ENCODE measurements at places on chromosomes 2 and 18. TPM values are rescaled to one million over a fixed set of nuclear protein-coding genes. Genes with fewer than 3 reads are reported as not detected.

DNA sequence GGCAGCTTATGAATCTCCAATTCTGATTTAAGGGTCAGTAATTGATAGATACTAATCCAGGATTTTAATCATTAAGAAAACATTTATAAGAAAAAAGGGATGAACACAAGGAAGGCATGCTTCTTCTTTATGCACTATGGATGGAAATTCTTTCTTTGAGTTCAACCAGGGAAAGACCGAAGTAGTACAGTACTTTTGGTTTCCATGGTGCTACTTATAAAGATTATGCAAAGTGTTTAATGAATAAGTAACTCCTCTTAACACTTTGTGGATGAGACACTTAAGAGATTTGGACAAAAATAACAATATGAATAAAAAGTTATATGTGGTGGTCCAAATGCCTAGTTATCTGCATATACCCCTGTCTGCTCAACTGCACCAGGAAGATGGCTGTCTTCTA is 666.5 kb upstream of the FANCL start:
- no peaks in the 10 kb centered on the region for H3K4me1 ChIP-seq
- H3K36me3 ChIP-seq = no peaks in the 10 kb centered on the region
- no peak overlapping the region for H3K27ac ChIP-seq
- no peak for DNase-seq
- no peak overlapping the region for H3K4me3 ChIP-seq

GRCh38 chr2:22998359-22998758 is 386.6 kb upstream of the KLHL29 start:
- H3K4me3 ChIP-seq = no peak overlapping the region
- no peak for DNase-seq
- H3K27me3 ChIP-seq = no peaks in the 10 kb centered on the region
- no peaks in the 10 kb centered on the region for H3K4me1 ChIP-seq
- no peaks in the 10 kb centered on the region for H3K36me3 ChIP-seq
- no peak overlapping the region for H3K27ac ChIP-seq

Gene RAD51AP2
- polyA plus RNA-seq = 0.50 TPM

GRCh38 chr18:62655520-62656219 is 59.7 kb upstream of the PHLPP1 start:
- DNase-seq = no peak
- no peak overlapping the region for H3K27ac ChIP-seq
- no peaks in the 10 kb centered on the region for H3K36me3 ChIP-seq
- H3K4me3 ChIP-seq = no peak overlapping the region

Gene SULT6B1
- polyA plus RNA-seq = not detected

GRCh38 chr2:10536569-10537133 is 88.5 kb upstream of the ODC1 start:
- no peaks in the 10 kb centered on the region for H3K4me1 ChIP-seq
- no peaks in the 10 kb centered on the region for H3K36me3 ChIP-seq
- no peak overlapping the region for H3K27ac ChIP-seq
- DNase-seq = no peak
- H3K4me3 ChIP-seq = no peak overlapping the region

Gene SLC40A1
- polyA plus RNA-seq = 188 TPM

DNA sequence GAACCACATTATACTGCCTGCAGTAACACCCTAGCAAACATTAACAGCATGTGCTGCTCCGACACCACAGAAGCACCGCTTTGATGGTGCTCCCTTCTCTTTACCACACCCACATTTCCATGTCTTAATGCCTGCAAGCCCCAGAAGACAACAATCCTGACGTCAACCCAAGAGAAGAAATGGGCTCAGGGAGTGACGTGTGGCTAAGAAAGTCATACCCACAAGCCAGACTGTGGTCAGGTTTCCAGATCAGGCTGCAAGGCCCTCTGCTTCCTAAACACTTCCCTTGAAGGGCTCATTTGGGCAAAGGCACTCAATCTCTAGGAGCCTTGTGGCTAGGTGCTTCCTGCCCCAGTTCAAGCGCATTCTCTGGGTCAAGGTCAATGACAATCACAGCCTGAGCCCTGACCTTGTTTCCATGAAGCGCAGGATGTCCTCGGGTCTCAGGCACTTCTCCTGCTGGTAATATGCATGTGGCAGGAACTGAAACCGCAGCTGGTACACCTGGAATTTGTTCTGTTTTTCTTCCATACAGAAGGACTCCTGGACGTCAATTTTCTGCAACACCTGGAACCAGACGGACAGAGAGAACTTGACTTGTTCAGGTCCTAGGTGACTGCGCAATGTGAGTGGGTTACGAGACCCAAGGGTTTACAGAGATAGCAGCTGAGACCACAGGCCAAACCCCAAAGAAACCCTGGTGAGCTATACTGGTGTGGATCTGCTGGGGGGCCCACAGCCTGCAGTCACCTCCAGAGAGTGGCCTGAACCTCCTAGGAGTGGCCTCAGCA is 67.2 kb downstream of the POLR1A start:
- no peaks in the 10 kb centered on the region for H3K27me3 ChIP-seq
- H3K4me3 ChIP-seq = no peak overlapping the region
- peaks cover 54% of the 10 kb centered on the region for H3K36me3 ChIP-seq
- H3K27ac ChIP-seq = peak overlapping the region; percentile 90

DNA sequence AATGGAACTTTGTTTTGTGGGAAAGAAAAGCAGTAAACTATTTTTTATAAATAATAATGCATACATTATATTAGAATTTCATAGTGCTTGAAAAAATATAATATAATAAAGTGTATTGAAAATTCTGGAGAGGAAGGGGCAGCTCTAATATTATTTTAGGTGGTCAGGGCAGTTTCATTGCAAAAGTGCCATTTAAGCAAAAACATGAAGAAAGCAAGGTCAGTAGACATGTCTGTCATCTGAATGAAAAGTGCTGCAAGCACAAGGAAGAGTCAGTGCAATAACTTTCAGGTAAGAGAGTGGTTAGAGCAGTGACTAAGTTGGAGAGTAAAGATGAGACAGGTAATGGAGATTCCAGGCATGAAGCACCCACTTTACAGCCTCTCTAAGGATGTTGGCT is 435.6 kb upstream of the REG3G start:
- no peak overlapping the region for H3K27ac ChIP-seq
- H3K36me3 ChIP-seq = no peaks in the 10 kb centered on the region
- H3K4me3 ChIP-seq = no peak overlapping the region
- no peak for DNase-seq
- H3K27me3 ChIP-seq = no peaks in the 10 kb centered on the region

- DNase-seq = no peak
- no peaks in the 10 kb centered on the region for H3K36me3 ChIP-seq
- no peaks in the 10 kb centered on the region for H3K4me1 ChIP-seq
- no peak overlapping the region for H3K4me3 ChIP-seq
- H3K27me3 ChIP-seq = no peaks in the 10 kb centered on the region
Measured at GRCh38 chr2:21372654-21373053, 248.9 kb downstream of the TDRD15 start.

- H3K4me3 ChIP-seq = no peak overlapping the region
- peak; percentile 33 for DNase-seq
- H3K36me3 ChIP-seq = no peaks in the 10 kb centered on the region
Measured at GRCh38 chr2:177143444-177143843, 69.2 kb upstream of the HNRNPA3 start.

Gene HOXD12
- not detected for polyA plus RNA-seq

DNA sequence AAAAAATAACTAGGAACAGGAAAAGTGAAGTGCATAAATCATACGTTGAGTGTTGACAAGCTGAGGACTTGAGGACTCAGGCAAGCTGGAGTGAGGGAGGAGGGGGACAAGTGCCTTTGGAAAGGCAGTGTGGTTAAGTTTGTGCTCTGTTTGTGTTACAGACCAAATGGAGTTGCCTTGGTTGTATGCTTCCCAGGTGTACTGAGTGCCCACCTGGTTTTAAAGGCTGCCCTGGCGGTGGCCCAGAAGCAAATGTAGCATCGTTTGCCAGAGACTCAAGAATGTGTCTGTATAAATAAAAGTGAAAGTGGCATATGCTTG is 240.9 kb downstream of the PRKCE start:
- no peak overlapping the region for H3K4me3 ChIP-seq
- no peaks in the 10 kb centered on the region for H3K27me3 ChIP-seq
- DNase-seq = peak; percentile 68
- peaks cover 98% of the 10 kb centered on the region for H3K4me1 ChIP-seq

- no peaks in the 10 kb centered on the region for H3K27me3 ChIP-seq
- H3K27ac ChIP-seq = no peak overlapping the region
- H3K4me1 ChIP-seq = no peaks in the 10 kb centered on the region
- H3K36me3 ChIP-seq = no peaks in the 10 kb centered on the region
Measured at GRCh38 chr2:179383975-179384374, 119.3 kb upstream of the SESTD1 start.

Gene TDRD15
- not detected for polyA plus RNA-seq

DNA sequence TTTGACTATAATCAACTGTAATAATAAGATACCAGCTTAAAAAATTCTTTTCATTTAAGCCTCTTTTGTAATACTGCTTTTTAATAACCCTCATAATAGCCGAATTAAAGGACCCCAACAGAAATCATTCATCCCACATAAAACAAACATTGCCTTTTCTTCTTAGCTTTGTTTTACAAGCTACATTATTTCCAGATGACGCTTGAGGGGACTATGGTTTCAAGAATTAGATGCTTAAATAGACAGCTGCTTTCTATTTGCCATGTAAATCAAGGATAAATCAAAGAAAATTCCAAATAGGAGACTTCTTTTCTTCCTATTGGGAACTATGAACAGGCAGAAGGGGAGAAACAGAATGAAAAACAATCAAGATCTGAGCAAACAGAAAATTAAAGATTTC is 200.7 kb upstream of the SMAD7 start:
- H3K4me1 ChIP-seq = no peaks in the 10 kb centered on the region
- H3K4me3 ChIP-seq = no peak overlapping the region
- no peaks in the 10 kb centered on the region for H3K36me3 ChIP-seq
- DNase-seq = no peak

GRCh38 chr2:160647967-160648685 is 154.5 kb upstream of the RBMS1 start:
- H3K27me3 ChIP-seq = no peaks in the 10 kb centered on the region
- no peak overlapping the region for H3K27ac ChIP-seq

DNA sequence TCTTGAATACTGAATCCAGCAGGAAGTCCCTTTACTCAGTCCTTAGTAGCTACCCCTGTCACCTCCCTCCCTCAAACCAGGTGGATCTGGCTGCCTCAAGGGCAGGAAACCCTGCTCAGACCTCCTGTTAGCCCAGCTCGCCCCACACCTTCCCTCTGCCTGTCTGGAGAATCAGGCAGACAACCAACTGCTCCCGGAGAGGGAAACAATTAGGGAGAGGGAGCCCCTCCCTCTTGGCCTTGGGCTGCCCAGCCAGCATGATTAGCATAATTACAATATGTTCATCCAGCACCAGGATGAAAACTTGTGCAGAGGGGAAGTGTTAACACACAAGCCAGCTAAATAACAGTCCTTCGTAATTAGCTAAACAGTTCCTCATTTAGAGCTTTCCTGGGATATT is 185.5 kb downstream of the C1D start:
- H3K4me3 ChIP-seq = no peak overlapping the region
- no peaks in the 10 kb centered on the region for H3K36me3 ChIP-seq
- H3K4me1 ChIP-seq = no peaks in the 10 kb centered on the region

DNA sequence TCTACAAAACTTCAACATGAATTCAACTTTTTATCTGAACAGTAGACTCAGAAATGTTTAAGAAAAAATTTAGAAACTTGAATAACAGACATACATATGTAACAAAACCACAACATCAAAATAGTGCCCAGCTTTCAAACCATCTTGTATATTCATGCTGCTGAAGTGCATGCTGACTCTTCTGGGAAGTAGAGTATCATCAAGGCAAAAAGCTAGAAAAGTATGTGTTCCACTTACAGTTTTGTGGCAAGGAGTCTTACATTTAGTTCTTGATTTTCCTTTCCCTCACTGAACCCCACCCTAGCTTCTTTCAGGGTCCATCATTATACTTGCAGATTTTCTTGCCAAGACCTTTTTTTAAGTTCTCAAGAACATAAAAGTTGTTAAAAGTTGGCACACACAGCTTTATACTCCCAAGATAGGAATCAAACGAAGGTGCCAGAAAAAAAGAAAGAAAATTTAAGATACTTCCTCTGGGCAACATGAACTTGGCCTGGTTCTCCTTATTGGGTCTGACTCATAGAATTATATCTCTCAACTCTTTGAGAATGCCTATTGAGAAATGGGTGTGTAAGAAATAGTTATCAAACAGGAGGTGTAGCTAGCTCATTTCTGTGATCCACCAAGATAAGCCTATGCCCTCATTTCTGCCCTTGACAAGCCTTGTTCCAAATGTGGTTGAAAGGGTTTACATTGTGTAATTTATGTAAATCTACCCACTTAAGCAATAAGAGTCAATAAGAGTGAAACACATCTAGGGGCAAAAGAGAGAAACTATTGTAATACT is 667.6 kb upstream of the ACVR2A start:
- no peak for DNase-seq
- no peaks in the 10 kb centered on the region for H3K4me1 ChIP-seq
- no peaks in the 10 kb centered on the region for H3K27me3 ChIP-seq
- no peaks in the 10 kb centered on the region for H3K36me3 ChIP-seq
- no peak overlapping the region for H3K4me3 ChIP-seq

GRCh38 chr2:16261791-16262190 is 321.4 kb downstream of the MYCN start:
- no peaks in the 10 kb centered on the region for H3K4me1 ChIP-seq
- no peaks in the 10 kb centered on the region for H3K36me3 ChIP-seq
- no peak overlapping the region for H3K4me3 ChIP-seq
- no peak overlapping the region for H3K27ac ChIP-seq
- peaks cover 3% of the 10 kb centered on the region for H3K27me3 ChIP-seq

Data from left lung (tissue), 14 donors.